ENCODE measurements at places on chromosomes 3 and 15.

- DNase-seq, result no peak
Measured at GRCh38 chr3:186444974-186445373, 82.9 kb upstream of the DGKG start.

DNA sequence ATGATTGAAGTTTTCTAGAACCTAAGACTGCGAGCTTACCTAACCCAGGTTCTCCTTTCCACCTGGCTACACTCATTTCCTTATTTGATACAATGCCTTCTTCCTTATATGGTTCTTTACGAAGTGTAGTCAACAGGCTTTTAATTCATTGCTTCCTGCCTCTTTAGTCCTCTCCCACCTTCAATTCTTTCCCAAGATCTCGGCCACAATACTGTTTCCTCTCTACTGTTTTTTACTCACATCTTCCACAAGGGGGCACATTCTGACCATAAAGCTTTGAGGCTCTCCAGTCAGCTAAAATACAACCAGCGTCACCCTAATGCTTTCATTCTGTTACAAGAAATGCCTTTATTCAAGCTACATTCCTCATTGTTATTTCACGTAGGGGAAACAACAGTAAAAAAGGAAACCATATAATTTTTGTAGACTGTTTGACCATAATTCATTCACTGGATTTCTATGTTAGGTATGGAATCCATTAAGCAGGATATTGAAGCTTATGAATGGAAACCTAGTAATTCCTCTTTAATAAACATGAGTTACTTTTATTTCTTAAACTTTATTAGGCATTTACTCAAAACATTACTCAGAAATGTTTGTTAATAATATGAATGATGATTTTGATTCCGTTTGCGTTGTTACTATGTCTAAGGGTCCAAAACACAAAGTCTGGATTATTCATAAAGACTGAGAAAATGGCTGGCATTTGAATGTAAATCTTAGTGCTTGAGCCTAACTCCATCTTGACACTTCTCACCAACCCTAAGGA, 29.5 kb upstream of the VEPH1 start:
- DNase-seq, result peak; percentile 93

DNA sequence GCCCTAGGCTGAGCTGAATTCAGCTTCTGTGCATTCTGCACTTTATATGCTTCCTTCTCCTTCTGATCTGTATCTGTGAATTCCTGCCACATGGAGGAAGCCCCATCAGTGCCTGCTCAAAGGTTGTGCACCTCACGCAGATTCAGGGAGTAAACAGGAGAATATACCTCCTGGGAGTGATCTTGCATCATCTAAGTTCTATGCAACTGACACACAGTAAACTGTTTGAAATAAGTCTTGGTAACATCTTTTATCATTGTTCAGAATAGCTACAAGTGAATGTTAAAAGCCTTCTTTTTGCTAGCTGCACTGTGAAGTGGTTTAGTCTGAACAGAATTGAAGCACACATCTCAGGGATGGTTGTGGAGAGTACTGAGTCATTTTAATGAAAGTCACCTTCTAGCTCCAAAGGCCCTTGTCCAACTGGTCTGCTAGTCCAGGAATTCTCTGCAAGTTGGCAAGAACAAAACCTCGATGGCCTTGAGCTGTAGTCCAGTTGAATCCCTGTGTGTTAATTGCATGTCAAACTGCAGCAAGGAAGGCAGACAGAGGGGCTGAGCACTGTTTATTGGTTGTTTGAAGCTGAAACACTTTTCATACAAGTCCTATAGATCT, 215.0 kb downstream of the WNT5A start:
- DNase-seq, result no peak

DNA sequence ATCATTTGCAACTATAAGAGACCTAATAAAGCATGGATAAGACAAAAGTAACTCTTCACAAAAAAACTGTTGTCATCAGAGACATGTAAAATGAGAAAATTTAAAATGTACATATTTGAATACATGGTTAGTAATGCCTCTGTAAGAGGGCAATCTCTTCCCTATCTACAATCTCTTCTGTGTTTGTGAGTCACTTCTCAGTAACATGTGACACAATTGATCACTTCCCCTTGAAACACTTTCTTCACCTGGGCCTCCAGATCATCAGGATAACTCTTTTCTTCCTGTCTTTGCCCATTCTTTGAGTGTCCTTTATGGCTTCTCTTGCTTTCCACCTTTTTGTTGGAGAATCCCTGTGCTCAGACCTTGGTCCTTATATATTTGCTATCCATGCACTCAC, 50.4 kb downstream of the TFDP2 start:
- no peak for DNase-seq

GRCh38 chr3:61060411-61060861, 190.8 kb downstream of the FHIT start:
- DNase-seq, result no peak

- DNase-seq, result peak; percentile 39
Measured at GRCh38 chr3:28322464-28322863, 26.1 kb upstream of the ZCWPW2 start.

DNA sequence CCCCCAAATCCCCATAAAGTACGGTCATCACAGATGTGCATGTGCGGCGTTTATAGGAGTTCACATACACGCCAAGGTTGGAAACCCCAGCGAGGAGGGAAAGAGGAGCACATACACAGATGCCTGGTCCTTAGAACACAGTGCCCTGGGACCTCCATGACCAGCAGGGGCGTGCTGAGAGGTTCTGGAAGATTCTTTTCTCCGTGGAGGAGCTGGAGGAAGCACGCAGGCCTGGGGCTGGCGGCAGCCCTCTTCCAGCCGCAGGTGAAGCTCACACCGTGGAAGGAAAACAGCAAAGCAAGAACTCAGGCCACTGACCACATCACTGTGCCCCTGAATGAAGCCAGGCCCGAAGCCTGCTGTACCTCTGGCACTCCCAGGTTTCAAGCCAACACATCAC, 61.0 kb upstream of the SEC61A1 start:
- no peak for DNase-seq

DNA sequence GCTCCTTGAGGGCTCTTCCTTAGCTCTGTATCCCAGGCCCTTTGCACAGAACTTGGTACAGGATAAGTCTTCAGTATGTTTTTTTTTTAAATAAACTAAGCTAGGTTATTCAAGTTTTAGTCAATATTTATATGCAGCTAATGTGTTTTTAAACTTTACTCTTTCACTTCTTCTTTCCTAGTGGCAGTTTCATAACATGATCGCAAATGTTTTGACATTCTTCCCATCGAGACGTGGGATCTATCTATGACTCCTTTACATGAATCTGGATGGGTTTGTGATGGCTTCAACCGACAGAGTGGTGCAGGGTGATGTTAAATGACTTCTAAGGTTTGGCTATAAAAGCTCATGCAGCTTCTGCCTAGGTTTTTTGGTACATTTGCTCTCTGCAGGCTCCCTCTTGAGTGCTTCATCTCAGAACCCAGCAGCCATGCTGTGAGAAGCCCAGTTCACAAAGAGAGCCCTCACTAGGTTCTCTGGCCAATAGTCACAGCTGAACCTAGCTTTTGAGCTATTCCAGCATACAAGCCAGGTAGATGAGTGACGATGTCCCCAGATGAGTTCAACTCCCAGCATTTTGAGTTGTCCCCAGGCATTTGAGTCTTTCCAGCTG, 13.5 kb upstream of the MECOM start:
- DNase-seq, result no peak

- DNase-seq, result peak; percentile 56
Measured at GRCh38 chr3:21484057-21484827, 266.8 kb downstream of the ZNF385D start.

DNA sequence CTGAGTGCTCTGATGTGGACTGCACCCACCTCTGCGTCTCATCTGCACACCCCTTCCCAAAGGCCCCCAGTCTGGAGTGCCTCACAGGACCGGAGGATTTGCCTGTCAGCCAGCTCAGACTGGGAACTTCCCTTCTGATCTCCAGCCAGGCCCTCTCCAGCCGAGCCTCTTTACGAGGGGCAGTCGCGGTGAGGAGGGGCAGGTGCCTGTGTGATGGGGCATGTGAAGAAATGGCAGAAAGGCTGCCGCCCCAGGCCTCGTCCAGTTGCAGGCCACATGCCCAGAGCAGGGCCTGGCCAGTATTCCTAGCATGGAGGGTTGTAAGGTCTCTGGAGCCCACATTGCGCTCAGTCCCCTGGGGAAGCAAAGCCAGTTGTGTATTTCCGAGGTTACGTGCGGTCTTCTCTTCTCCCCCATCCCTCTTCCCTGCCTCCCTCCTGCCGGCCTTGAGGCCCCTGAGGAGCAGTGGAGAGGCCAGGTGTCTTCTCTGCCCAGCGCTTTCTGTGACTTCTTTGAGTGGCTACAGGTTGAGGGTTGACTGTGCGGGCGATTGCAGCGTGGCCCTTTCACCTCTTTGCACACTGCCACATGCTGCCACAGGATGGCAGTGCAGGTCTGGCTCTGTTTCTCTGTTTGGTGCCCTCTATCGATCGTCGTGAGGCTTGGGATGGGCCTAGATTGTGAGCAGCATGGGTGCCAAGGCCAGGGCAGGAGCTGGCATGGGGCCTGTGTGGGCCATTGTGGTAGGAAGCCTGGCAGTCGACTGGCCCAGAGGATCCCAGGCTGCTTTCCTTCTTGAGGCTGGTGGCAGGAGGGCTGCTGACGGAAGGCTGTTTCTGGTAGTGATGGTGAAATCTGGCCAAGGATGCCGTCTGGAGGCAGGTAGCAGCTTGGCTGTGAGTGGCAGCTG, 5.3 kb downstream of the CLK3 start:
- peak; percentile 85 for DNase-seq

- DNase-seq, result no peak
Measured at GRCh38 chr15:98282656-98283332, 322.3 kb downstream of the ARRDC4 start.

DNA sequence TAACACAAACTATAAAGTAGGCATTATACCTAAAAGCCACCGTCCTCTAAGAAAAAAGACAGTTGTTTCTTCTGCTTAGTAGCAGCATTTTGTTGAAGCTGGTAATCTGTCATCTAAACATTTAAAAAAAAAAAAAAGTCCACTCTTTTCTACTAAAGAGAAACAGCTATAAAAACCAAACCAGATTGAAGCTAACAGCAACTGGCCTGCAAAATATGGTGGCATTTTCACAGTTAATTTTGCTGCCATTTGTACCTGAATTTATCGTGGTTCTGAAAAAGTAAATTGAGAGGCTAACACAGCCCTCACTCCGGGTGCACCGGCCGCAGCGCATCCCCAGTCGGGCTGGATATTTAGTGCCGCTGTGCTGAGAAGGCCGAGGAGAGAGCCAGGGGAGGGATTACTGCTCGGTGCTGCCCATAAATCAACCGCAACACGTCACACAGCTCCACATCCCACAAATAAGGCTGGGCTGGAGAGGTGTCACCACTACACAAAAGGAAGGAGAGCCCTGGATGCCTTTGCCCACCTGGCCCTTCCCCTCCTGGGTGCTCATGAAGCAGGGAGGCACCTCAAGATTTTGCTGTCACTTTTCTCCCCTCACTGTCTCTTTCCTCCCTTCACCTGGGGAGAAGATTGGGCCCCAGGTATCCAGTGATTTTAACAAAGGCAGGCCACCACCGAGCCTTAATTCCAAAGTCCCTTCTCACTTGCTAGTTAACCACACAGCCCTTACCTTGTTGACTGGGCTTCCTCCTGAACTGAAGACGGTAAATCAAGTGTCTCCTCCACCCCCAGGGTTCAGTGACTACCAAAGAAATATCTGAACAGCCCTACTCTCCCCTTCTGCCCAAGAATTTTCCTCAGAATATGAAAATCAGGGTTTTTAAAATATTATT, 44.4 kb downstream of the MECOM start:
- no peak for DNase-seq

DNA sequence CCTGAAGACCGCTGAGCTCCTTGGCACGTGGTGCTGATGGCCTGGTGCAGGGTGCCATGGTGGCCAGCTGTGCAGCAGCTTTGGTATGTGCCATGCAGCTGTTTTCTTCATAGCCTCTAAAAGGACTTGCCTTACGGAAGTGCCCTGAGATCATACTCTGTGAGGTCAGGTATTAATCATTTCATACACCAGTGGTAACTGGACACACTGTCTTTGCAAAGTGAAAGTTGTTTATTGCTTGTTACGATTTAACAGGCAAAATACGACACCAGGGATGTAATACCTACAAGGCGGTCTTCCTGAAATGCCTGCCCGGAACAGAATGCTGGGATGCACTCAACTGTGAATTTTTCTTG, 184.6 kb downstream of the ATP10A start:
- no peak for DNase-seq

DNA sequence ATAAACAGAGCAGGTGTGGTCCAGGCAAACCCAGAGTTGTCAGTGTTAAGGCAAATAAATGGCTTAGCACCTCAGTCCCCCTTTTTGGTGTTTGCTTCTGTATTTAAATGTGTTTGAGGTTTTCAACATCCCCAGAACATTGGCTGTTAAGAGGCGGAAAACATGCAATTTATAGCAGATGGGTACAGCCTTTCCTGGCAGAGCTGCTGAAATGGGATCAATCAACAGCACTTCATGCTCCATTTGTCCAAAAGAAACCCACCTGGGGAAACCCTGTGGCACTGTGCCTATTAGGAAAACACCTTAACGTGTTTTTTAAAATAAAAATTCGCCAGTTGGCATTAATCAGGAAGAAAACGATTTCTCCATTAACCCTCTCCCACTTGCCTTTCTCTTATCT, 135.4 kb downstream of the MCTP2 start:
- DNase-seq, result no peak

DNA sequence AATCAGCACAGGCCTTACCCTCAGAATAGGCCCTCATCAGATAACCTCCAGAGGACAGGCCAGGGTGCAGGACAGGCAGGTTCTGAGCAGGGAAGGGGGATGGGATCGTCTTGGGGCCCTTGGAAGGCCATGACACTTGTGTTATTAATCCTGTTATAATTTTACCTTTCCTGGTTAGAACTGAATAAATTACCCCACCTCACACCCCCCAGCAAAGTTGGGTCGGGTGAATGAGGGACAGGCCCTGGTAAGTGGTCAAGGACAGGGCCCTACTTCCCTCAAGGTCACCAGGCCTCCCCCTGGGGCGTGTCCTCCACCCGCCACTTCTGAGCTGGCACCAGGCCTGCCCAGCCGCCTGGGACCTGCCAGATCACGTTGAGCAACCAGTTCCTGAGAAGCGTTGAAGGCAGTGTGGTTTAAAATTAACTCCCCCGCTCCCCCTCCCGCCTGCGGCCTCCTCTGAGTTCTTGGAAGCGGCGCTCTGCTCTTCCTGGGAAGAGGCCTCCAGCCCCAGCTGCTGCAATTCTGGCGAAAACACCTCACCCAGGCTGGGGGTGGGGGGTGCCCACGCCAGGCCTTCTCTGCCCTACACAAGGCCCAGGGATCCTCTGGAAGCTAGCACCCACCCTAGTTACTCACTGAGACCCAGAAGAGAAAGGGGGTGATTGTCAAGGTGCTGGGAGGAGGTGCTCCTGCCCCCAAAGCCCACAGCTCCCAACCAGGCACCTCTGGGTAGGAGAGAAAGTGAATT, 10.6 kb downstream of the CISH start:
- peak; percentile 96 for DNase-seq

DNA sequence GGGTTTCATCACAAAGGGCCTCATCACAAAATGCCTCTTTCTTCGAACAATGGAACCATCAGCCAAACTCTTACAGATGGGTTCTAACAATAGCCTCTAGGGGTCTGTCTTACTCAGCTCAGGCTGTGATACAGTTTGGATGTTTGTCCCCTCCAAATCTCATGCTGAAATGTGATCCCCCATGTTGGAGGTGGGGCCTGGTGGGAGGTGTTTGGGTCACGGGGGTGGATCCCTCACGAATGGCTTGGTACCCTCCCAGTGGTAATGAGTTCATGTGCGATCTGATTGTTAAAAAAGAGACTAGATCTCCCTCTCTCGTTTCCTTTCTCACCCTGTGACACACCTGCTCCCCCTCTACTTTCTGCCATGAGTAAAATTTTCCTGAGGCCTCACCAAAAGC, 47.9 kb upstream of the LIPC start:
- DNase-seq, result no peak

GRCh38 chr15:27768732-27769475, 330.2 kb downstream of the OCA2 start:
- DNase-seq, result no peak

- no peak for DNase-seq
Measured at GRCh38 chr15:22919171-22919570, 61.0 kb downstream of the CYFIP1 start.

Measured in foreskin fibroblast (primary cell).